ENCODE measurements at places on chromosomes 16 and 17. TPM values are rescaled to one million over a fixed set of nuclear protein-coding genes. Genes with fewer than 3 reads are reported as not detected.

- peak; percentile 66 for ATAC-seq
Measured at GRCh38 chr17:42428141-42428944, 5.3 kb upstream of the CAVIN1 start.

DNA sequence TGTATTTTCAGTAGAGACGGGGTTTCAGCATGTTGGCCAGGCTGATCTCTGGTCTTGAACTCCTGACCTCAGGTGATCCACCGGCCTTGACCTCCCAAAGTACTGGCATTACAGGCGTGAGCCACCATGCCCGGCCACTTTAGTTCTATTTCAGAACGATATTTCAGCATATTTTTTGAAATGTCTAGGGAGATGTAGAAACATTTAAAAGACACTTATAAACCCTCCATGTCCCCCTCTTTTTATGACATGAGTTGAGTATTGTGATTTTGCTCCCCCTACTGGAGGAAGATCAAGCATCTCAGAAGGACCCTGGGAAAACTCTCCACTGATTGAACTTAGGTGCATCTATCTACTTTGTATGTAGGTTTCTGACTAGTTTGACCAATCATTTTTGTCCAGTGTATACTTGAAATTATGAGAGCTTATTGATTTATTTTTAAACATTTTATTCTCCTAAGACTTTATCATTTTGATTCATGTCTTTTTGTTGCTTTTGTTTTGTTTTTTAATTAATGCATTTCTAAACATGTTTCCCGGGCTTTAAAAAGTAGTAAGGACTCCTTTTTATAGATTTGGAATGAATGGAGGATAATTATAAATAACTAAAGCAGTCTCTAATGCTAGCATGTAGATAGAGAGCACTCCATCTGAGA lies 105.1 kb downstream of the CHD9 start:
- ATAC-seq: peak; percentile 61

DNA sequence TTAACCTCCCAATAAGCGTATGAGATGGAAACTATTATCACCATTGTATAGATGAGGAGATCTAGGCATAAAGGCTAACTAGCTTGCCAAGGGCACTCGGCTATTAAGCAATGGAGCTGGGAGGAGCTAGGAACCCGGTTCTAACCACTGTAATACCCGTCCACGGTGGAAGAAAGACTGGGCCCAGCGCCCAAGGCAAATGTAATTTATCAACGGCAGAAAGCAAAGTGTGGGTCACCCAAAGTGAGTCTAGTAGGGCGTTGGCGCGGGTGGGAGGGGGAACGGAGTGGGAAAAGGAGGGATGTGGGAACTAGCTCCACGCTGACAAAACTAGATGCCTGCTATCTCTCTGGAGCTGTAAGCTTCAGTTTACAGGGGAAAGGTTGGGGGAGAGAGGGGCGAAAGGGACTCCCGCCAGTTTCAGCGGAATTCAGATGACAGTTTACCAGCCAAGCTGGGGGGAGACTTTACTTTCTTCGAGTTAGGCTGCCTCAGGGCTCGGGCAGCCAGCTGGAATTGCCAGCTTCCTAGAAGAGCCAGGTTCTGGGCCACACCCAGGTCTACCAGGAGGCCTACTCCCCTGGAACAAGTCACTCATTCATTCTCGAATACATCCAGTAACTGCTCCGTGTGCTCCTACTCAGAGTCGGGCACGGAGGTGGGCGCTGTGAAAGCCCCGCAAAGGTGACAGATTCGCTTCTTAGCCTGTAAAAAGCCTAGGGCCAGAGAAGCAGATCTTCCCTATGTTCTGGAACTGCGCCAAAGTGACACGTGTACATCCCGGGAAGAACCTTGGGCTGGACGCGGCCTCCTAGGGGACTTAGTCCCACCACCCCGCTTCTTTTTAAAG lies 837 bp downstream of the LRRC59 start:
- peak; percentile 49 for ATAC-seq

GRCh38 chr17:66737524-66737923 lies 97.4 kb upstream of the CACNG5 start:
- no peak for ATAC-seq

DNA sequence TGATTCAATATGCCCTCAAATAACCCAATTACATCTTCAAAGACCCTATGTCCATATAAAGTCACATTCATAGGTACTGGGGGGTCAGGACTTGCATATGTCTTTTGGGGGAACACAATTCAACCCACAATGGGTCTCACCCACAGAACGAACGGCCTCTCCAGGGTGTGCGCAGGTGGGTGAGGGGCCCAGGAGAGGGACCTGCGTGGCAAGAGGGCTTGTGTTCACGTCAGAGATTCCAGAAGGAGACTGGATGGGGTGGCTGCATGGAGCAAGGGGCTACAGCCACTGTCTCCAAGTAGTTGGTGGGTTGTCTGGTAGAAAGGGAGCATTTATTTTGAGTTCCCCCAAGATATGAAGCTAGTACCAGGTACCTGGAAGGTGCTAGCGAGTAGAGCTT lies 212.2 kb downstream of the SEC14L1 start:
- ATAC-seq: no peak

- no peak for ATAC-seq
Measured at GRCh38 chr16:84905965-84906460, 86.2 kb downstream of the CRISPLD2 start.

DNA sequence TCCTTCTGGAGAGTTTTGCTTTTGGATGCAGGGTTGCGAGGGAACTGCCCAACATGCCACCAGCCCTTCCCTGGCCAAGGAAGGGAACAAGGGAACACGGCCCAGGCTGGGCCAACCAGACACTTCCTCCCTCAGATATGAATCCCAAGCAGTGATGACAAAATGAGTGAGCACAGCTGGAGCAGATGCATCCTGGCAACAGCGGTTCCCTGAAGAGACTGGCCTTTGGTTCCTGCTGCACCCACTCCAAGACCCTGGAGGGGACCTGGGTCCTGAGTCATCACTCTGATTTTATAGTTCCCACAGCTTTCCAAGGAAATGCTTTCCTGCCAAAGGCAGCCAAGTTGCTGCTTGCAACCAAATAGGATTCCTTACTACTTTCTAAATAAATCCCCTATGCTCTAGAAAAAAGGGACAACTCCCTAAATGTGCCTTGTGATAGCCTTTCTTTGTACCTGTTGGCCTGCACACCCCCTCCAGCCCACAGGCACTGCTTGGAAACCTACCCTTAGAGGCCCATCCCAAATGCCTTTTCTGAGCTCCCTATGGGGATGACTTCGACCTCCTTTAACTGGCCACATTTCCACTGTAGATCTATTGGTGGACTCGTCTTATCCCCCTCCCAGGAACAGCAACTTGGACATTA lies 5.3 kb downstream of the ST3GAL2 start:
- no peak for ATAC-seq

DNA sequence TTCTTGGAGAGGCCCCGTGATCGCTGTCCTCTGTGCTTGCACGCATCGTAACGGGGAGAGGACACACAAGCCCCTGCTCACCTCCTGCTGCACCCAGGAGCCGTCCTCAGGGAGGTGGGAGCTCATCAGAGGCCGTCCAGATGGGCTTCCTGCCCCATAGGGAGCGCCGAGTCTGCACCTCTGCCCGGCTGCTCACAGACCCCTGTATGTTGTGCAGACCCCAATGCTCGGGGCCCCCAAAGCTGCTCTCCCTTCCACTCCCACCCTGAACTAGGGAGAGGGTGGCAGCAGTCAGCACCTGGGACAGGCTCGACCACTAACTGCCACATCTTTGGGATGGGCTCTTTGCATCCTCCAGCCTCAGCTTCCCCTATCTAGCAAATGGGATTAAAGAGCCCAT lies 4.4 kb upstream of the ZNF469 start:
- no peak for ATAC-seq

DNA sequence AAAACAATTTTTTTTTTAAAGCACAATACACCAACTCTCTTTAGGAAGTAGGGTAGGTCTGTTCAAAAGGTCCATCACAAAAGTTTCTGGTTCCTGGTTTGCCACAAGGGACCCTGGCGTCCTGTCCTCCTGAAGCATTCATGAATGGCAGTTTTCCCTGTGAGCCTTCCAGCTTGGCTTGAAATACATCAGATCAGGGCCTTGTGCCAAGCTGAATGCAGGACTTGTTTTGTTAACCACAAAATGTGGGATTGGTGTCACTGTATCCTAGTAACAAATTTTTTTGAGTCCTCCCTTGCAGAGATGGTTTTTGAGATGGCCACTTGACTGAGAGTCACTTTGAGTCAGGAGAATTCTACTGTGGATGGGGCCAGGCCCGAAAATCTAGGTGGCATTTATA lies 3.9 kb downstream of the GNAO1 start:
- ATAC-seq: no peak

DNA sequence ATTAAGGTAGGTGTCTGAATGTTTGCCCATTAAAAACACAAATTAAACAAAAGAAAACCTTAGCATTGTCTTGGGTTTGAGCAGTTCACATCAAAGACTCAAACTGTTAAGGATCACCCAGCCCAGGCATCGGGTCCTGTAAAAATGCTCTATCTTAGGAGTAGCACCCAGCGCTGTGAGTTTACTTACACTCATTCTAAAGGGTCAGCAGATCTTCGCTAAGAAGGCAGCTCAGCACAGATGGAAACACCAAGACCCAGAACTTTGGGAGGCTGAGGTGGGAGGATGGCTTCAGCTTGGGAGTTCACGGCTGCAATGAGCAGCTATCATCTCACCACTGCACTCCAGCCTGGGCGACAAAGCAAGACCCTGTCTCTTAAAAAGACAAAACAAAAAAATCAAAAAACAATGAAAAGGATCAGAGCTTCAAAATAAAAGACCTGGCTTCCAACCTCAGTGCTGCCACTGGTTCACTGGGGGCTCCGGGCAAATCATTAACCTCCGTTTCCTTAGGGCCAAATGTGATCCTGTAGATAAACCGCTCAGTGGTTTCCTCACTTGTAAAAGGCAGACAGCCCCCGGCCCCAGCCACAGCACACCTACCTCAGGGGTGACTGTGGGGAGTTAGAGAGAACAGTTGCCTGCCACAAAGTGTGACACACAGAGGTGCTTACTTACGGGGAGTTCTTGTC lies 11.1 kb downstream of the COG1 start:
- ATAC-seq: peak; percentile 70

GRCh38 chr17:41581366-41582060 lies 5.2 kb downstream of the KRT14 start:
- ATAC-seq: no peak

GRCh38 chr16:71645450-71645849 lies 19.5 kb downstream of the MARVELD3 start:
- no peak for ATAC-seq

DNA sequence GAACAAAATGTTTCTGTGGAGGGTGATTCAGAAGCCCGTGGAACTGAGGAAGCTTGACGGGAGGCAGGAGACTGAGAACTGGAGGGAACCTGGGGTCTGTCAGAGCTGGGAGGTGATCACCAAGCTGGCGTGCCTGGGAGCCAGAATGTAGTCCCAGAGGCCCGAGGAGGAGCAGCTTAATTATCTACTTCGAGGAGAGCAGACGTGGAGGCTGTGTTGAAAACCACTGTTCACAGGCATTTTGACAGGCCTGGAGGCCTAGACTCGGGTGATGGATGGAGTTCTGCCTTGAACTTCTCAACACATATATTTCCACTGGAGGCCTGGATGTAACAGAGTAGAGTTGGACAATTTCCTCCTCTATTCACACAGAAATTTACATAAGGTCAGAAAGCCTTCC lies 177.7 kb upstream of the SALL1 start:
- no peak for ATAC-seq

- ATAC-seq: no peak
Measured at GRCh38 chr16:88585269-88585668, 15.1 kb downstream of the ZC3H18 start.

Gene UTS2R
- 0.45 TPM for total RNA-seq

Data from activated T-helper 17 cell treated with anti-CD3 and anti-CD28 coated beads, Interleukin-2, amount 50 U/mL, for 72 hours (primary cell).